ENCODE measurements at places on chromosomes 5 and 9. TPM values are rescaled to one million over a fixed set of nuclear protein-coding genes. Genes with fewer than 3 reads are reported as not detected.
A peak's percentile ranks its signal among the peaks of the same experiment; 100 is the strongest.

GRCh38 chr5:127892467-127893207, 189.4 kb downstream of the CCDC192 start:
- DNase-seq: no peak

GRCh38 chr9:70517926-70518610, 103.6 kb upstream of the KLF9 start:
- DNase-seq: no peak

- no peak for DNase-seq
Measured at GRCh38 chr9:37383876-37384746, 38.4 kb upstream of the GRHPR start.

DNA sequence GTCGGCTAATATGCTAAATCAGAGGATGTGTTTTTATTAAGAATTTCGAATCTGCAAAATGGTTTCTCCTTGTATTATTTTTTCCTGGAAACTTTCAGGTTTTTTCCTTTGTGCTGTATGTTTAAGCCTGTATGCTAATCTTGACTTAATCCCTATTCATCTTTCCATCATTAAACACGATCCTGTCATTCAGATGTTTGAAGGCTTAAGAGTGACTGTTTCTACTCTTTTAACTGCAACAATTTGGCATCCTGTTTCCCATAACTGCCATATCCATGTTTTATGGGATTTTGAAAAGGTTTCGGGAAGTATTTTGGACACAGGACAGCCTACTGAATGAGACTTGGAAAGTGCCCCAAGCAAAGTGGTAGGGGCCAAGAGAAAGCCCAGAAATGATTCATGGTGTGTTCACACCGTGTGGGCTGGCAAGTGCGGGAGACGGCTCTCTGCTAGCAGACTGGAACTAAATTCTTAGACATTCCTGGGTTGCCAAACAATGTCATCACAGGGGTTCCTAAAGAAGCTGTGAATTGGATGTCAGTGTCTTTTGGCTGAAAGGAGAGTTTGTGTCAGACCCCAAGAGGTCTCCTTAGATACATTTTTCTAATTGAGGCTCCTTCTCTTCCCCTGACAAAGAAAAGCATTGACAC, 125.4 kb upstream of the ADAMTS16 start:
- peak; percentile 73 for DNase-seq

DNA sequence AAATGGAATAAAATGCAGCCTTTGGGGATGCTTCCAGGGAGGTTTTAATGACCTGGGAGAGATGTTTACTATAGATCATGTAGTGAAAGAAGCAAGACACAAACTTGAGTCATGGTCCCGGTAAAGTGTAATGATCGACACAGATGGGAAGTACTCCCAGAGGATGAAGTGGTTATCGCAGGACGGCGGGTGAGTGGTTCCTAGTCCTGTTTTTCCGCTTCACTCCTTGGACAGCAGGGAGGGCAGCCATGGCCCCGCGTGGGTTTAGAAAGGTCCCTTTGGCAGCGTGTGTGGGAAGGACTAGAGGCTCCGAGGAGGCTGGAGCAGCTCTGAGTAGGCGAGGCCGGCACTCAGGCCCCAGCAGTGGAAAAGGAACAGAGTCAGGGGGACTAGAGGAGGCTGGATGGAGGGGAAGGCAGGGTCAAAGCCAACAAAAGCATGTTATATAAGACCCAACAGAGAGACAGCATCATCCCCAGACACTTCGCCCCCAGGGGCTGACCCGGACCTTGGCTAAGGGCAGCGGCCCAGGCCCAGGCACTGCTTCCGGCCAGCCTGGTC, 49.2 kb upstream of the STXBP1 start:
- DNase-seq: peak; percentile 83

Gene MLANA
- total RNA-seq: not detected

Gene LCP2
- not detected for total RNA-seq

Gene BBLN
- 61.7 TPM for total RNA-seq

Gene SH2D3C
- not detected for total RNA-seq

Gene CD274
- total RNA-seq: 14.1 TPM

Gene ORM2
- not detected for total RNA-seq
